Stimulated activated CD8-positive, alpha-beta memory T cell treated with anti-CD3 and anti-CD28 coated beads, Interleukin-7, amount 100 ng/mL, for 48 hours (primary cell): ENCODE measurements at places on chromosomes 6 and 20.

GRCh38 chr6:124203812-124204167 is 400.1 kb downstream of the NKAIN2 start:
- no peak for DNase-seq

DNA sequence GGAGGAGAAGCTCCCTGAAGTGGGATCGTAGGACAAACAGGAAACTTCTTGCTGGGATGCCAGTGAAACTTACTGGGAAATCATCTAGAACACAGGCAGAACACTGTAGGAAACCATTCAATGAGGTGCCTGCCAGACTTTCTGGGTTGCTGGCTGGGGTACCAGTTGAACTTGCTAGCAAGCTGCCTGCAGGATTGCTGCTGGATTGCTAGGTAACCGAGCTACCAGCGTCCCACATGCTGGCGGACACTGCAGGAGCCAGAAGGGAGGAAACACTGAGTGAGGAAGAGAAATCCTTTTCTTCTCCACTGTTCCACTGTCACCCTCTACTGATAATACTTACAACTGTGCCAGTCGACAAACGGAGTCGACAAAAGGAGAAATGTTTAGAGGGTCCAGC is 91.3 kb upstream of the SLC35B3 start:
- no peak for DNase-seq

DNA sequence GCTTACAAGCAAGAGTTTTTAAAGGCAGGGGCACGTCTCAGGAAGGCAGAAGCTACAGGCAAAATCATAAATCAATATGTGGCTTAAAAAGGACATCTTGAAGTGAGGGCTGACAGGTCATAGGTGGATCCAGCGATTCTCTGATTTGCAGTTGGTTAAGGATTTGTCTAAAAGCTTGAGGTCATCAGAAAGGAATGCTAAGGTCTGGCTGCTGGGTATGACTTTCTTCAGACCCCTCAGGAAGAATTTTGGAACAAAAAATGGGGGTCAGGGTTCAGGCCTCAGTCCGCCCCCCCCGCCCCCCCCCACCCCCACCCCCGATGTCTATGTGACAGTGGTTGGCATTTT is 261.9 kb downstream of the CDH4 start:
- DNase-seq: no peak

GRCh38 chr6:15817100-15817499 is 154.3 kb upstream of the DTNBP1 start:
- no peak for DNase-seq

DNA sequence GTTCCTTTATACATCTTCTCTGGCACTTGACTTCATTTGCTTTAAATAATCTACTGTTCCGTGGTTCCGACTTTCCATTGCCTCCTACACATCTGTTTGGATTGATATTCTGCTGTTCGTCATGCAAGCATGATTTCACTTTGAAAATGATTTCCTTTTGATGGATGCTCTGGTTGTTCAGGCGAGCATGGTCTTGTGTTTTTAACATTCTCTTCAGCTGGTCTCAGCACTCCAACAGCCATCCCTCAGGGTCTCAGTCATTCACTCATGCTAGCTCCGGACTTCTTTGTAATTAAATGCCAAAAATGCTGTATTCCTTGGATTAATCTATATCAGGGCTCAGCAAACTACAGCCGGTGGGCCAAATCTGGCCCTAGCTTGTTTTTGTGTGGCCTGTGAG is 27.2 kb upstream of the SPACA1 start:
- DNase-seq: no peak

DNA sequence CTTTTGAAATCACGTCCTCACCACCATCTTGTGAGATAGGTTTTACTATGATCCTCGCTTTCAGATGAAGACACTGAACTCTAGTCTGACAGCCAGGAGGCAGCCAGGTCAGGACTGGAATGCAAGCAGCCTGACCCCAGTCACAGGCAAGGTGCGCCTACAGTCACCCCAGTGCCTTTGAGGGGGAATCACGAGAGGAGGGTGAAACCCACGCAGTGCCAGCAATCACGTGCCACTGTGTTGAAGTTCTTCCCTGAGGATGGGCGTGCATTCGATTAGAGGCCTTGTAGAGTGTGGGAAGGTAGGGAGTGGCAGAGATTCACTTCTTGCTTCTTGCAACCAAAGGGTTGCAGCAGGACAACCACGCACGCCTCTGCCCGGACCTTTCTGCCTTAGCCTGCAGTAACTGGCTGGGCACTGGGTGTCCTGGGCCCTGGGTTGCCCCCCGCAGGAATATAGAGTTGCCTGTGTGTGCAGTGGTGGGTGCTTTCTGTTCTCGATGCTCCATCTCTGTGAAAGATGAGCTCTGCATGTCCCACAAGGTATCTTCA is 33.7 kb upstream of the IRF4 start:
- DNase-seq: no peak

GRCh38 chr6:22888163-22888752 is 318.9 kb downstream of the HDGFL1 start:
- no peak for DNase-seq

DNA sequence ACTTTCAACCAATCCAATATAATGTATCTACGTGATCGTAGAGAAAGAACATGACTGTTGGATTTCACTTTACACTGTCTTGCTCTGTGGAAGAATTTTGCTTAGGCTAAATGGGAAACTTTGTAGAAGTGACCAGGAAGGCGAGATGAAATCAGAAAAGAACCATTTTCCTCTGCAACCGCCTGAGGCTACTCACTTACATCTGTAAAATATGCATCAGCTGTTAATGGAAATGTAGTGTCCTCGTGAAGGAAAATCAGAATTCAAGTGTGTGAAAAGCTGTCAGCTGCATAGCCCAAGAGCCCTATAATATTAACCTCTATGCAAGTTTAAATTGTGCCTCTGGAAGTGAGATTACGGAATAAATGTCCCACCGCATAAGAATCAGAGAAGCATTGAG is 277.9 kb downstream of the C6orf118 start:
- no peak for DNase-seq

DNA sequence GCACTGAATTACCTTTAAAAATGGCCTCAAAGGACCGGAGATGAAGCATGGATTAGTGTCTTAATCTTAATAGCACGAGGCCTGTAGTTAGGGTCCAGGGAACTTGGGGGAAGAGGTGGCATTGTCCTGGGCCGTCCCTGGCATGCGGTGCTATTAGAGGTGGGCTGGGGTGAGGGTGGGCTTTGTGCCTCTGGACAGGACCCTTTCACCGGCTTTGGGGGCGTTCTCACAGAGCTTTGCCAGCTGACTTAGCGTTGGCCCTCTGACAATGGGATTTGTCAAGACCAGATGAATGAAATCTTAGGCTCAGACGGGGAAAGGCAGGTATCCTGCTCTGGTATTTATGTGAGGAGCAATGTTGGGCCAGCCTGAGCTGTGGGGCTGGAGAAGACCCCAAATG is 59.6 kb downstream of the ERMARD start:
- DNase-seq: no peak

- DNase-seq: no peak
Observed at GRCh38 chr6:5208057-5208456, 52.7 kb downstream of the LYRM4 start.

DNA sequence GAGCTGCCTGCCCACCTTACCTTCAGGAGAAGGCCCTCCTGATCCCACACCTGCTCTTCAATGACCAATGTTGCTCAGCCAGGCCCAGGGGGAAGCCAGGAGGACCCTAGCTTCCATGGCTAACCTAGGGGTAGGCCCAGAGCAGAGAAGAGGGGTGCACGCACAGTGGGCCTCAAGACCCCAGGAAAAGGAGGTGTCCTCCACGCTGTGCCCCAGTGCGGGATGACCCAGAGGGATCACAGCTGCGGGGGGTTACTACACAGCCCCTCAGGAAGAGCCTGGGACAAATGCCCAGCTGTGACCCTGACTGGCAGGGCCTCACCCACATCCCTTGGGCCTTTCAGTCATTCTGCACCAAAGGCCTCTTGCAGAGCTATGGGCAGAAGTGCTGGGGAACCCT is 31.6 kb upstream of the APMAP start:
- DNase-seq: no peak

- DNase-seq: no peak
Observed at GRCh38 chr6:69038841-69039240, 403.8 kb downstream of the ADGRB3 start.
